MG63 (cell line): ENCODE measurements at places on chromosomes 2 and 18. TPM values are rescaled to one million over a fixed set of nuclear protein-coding genes. Genes with fewer than 3 reads are reported as not detected.

DNA sequence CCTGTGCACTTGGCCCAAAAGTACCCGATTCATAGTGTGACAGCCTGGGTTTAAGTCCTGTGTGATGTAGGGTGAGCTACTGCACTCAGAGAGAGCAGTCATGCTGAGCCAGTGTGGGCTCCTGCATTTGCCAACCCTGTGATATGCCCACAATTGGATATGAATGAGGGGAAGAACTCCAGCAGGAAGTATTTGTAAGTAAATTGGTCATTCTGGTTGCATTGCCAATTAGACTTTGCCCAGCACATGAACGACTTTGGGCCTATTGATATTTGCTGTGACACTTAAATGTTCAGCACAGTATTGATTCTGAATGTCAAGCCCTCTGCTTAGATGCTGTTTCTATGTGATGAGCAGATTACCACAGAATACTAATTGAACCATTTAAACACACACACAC is 570.9 kb downstream of the PIK3C3 start:
- no peak for DNase-seq

Gene OR6B2
- not detected in 2 replicates for total RNA-seq

GRCh38 chr18:63859781-63860475 is 27.6 kb upstream of the SERPINB2 start:
- DNase-seq, result no peak

- DNase-seq, result no peak
These were observed 37.4 kb downstream of the TMEM87B start for GRCh38 chr2:112092286-112093041.

DNA sequence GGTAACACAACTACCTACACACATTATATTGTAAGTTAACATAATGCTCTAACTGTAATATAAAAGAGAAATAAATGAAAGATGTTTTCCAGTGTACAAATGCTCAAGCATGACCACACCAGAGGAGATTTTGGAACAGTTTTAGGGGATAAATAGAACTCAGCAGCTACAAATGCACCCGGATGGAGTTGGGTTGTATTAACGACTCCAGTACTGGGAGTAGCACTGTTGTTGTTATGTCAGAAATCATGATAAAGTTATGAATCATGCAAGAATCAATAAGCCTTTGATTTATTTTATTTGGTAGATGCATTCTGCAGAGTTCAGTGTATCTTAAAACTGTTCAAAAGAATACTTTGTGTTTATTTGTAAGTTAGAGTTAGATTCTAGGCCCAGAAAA is 126.9 kb downstream of the MAP3K20 start:
- DNase-seq, result no peak

DNA sequence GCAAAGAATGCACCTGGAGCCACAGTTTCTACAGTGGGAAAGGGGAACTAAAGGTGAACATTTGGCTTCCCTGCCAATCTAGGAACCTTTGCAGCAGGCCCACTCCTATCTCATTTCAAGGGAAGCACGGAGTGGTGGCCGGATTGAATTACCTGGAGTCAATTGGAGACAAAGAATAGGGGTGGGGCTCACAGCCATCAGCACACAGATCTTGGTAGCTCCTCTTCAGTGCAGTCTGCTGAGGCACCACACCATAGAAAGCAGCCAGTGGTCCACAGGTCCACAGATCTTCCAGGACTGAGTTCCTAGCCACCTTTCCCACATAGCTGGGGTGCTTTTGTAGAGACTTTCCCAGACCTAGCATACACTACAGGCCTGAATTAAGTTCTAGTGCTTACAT is 43.5 kb upstream of the NXPH2 start:
- DNase-seq, result no peak
